Activated naive CD4-positive, alpha-beta T cell treated with anti-CD3 and anti-CD28 coated beads, Interleukin-2, amount 10 ng/mL, durations not matched to agents 7 days and 5 days (primary cell): ENCODE measurements at places on chromosomes 5 and 9.

- no peak for DNase-seq
These were observed 174.7 kb downstream of the CACNA1B start for GRCh38 chr9:138052322-138052615.

GRCh38 chr5:165304193-165304827 lies 1798.9 kb downstream of the MAT2B start:
- no peak for DNase-seq

DNA sequence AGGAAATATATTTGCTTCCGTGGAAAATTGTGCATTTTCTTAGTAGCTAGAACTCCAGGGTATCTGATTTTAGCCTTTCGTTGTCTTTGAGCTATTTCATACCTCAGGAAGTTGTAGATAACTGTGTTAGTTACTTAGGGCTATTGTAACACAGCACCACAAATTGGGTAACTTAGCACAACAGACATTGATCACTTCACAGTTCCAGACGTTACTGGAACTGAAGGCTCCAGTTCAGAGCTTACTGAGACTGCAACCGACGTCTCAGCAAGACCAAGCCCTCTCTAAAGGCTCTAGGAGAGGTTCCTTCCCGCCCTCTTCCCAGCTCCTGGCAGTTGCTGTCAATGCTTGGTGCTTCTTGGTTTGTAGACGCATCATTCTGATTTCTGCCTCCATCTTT lies 17.7 kb upstream of the ANKRD33B start:
- no peak for DNase-seq

GRCh38 chr5:98904780-98905179 lies 24.0 kb downstream of the CHD1 start:
- no peak for DNase-seq

DNA sequence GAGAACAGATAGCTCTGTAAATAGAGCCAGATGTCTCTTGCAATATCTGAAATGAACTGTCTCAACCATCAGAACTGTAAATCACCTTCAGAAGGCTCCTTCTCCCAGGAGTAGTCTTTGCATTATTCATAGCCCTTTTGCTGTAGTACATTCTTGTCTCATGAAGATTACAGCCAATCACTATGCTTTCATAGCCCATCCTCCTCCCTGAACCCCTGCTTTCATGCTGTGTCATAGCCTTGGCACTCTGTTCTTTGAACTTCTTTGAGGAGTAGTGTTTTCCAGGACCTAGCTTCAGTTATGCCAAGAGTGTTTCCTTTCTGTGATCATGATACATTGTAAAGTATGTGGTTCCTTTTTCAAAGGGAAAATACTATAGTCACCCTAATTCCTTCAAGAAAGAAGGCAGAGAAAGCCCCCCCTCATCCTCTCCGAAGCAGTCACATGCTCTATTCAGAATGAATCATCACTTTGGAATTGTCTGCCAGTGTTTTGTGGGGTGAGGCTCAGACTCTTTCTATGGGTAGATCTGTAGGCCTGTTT lies 61.1 kb downstream of the GRIA1 start:
- no peak for DNase-seq

DNA sequence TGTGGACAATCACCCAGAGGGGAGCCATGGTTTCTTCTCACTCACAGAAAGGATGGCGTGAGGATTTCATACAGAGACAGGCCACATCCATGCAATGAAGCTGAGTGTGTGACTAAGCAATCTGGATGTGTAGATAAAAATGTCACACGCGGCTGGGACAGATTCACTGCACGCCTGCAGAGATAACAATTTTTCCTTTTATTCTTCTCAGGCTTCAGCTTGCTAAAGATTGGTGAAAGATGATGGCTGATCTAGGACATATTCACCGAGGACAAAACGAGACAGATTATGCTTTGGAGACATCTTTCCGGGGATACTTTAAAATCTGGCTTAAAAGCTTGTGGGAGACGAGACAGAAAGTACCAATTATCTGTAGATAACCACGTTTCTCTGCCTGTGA lies 313.9 kb upstream of the TRPC7 start:
- DNase-seq, result no peak

- no peak for DNase-seq
These were observed 301.4 kb downstream of the MLLT3 start for GRCh38 chr9:20320921-20321320.

- DNase-seq, result no peak
These were observed 3.3 kb downstream of the SHISAL2B start for GRCh38 chr5:64693636-64694035.

GRCh38 chr9:114525513-114525912 lies 20.2 kb upstream of the WHRN start:
- no peak for DNase-seq

DNA sequence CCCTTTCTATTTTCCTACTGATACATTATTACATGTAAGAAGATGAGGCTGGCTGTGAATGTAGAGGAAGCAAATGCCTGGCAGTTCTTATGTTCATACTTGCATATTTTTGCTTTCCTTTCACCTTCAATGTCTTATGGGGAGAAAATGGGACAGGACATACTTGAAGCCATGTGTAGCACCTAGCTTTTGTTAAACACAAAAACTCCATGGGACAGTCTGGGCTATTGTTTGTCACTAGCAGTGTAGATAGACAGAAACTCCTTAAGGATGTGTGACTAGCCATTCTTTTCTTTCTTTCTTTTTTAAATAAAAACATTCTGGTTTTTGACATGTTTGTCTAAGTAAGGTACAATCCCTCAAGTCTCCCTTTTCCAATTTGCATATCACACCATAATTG lies 122.7 kb downstream of the ARL15 start:
- DNase-seq, result no peak

DNA sequence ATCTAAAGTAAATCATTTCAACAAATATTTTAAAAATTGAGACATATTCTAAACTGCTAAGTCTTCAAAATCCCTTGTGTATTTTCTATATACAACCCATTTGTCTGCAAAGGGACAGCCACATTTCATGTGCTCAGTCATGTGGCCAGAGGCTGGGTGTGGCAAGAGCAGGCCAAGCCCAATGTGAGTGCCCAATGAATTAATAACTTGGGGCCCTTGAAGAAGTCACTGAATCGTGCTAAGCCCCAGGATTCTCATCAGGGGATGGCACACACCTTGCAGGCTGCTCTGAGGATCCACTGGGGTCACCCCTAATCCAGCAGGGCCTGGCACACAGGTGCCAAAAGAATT lies 78.2 kb upstream of the SMIM23 start:
- no peak for DNase-seq

DNA sequence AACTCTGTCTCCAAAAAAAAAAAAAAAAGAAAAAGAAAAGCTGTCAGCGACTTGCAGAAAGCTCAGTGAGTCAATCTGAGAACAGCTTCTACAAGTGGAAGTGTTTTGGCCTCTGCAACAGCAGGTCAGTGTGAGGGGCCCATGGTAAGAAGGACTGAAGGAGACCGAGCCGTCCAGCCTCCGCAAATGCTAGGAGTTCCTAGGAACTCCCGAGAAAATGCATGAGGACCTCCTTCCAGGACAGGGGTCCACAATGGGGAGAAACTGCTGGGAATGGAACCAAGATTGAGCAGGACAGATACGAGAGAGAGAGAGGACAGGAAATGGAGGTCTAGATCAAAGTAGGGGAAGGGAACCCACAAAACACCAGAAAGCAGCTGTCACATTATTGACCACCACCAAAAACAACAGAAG lies 180.5 kb downstream of the CRB2 start:
- DNase-seq, result no peak

DNA sequence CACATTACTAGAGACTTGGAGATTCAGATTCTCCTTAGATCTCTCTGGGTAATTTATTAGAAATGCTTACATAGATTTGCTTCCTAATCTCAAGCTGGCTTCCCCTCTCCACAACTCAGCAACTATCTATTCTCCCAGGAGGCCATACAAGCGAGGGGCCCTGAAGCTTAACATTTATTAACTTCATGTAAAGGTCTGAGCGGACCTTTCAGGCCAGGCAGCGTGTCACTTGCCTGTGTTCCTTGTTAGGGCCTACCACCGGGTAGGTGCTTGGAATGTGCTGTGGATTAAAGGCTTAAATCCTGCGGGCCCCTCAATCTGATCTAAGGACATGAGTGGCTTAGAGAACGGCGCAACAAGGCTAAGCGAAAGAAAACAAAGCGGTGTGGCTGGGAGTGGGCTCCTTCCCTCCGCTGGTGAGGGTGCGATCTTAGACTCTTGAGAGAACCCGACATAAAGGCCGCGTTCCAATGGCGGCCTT lies 712 bp upstream of the HSPA4 start:
- no peak for DNase-seq

GRCh38 chr9:16217943-16218701 lies 652.3 kb downstream of the BNC2 start:
- DNase-seq, result no peak

GRCh38 chr5:102795526-102795925 lies 40.4 kb downstream of the PAM start:
- DNase-seq, result no peak

- peak; percentile 47 for DNase-seq
These were observed 64.8 kb downstream of the GDNF start for GRCh38 chr5:37774912-37775483.

DNA sequence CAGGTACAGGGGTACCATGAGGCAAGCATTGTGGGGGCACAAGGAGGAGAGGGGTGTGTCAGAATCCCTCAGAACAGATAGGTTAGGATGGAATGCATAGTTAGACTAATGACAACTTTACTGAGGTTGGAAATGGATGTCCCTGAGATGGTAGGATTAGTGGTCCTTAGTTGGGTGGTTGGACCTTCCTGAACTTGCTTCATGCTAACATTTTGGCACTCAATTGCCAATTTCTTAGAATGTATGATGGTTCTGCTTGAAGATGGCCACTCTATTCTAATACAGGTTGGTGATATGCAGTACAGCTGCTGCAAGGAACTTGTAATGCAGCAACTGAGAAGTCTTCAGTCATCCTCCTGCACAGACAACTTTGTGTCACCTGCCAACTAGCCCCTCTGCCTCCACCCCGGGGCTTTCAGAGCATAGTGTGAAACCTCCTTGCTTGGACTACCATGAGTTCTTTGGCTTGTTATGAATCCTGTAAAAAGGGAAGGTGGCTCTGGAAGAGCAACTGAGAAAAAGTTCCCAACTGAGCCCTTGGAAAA lies 5.4 kb downstream of the CCNI2 start:
- no peak for DNase-seq

GRCh38 chr9:136007934-136008692 lies 46.9 kb upstream of the UBAC1 start:
- no peak for DNase-seq

- DNase-seq, result no peak
These were observed 68.4 kb downstream of the MED10 start for GRCh38 chr5:6309949-6310348.

GRCh38 chr9:129390541-129390940 lies 212.5 kb upstream of the IER5L start:
- DNase-seq, result no peak

GRCh38 chr5:17081142-17081541 lies 136.3 kb upstream of the BASP1 start:
- no peak for DNase-seq
